ENCODE measurements at places on chromosomes 6 and 20.

- no peak for DNase-seq
These were observed 124.0 kb downstream of the CARMIL1 start for GRCh38 chr6:25403150-25403549.

- no peak for DNase-seq
These were observed 295.7 kb downstream of the C6orf118 start for GRCh38 chr6:165013701-165014100.

DNA sequence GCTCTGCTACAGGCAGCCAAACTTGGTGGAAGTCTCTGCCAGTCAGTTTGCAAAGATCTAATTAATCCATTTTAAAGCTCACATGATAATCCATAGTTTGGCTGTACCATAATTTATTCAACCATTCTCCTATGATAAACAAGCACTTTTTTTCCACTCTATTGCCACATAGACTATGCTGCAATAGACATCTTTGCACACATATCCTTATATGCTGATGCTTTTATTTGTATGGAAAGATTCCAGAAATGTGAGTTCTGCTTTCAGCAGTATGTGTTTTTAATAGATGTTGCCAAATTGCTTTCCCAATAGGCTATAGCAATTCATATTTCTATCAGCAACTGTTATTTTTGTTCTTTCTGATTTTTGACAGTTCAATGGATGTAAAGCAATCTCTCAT lies 628.0 kb downstream of the KIF16B start:
- DNase-seq = no peak

DNA sequence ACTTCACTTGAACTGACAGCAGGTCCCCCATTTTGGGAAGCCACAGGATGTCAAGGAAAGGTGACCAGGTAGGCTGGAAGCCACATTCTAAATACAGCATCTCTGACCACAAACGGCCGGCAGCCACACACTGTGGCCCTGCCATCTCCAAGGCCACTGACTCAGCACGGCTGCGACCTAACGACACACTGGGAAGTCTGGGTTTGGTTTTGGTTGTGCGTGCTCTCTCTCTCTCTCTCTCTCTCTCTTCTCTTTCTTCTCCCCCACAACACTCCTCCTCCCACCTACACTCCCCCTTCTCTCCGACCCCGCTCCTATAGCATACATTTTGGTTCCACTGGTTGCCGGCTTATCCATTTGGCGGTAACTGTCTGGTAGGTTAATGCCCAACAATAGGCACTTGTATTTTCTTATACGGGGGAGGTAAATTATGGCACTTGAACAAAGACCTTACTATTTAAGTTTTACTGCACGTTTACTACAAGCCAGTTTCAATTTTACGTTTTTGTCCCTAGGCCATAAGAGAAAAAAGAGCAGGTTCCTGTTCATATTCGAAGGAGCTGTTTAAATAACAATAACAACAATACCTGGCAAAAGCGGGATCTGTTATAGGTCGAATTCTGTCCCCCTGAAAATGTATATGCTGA lies 103.6 kb downstream of the GMDS start:
- no peak for DNase-seq
